ENCODE measurements at places on chromosomes 4 and X. TPM values are rescaled to one million over a fixed set of nuclear protein-coding genes. Genes with fewer than 3 reads are reported as not detected.
A peak's percentile ranks its signal among the peaks of the same experiment; 100 is the strongest.

- no peaks in the 10 kb centered on the region for H3K27me3 ChIP-seq
- no peak overlapping the region for H3K27ac ChIP-seq
- no peaks in the 10 kb centered on the region for H3K4me1 ChIP-seq
- H3K4me3 ChIP-seq = no peak overlapping the region
- no peak for DNase-seq
- no peaks in the 10 kb centered on the region for H3K36me3 ChIP-seq
Measured at GRCh38 chr4:92381616-92382015, 77.8 kb downstream of the GRID2 start.

GRCh38 chrX:154529206-154529612 is 13.2 kb upstream of the FAM3A start:
- H3K27ac ChIP-seq = no peak overlapping the region
- peaks cover 14% of the 10 kb centered on the region for H3K4me1 ChIP-seq
- no peaks in the 10 kb centered on the region for H3K27me3 ChIP-seq
- no peak for DNase-seq
- H3K4me3 ChIP-seq = no peak overlapping the region

DNA sequence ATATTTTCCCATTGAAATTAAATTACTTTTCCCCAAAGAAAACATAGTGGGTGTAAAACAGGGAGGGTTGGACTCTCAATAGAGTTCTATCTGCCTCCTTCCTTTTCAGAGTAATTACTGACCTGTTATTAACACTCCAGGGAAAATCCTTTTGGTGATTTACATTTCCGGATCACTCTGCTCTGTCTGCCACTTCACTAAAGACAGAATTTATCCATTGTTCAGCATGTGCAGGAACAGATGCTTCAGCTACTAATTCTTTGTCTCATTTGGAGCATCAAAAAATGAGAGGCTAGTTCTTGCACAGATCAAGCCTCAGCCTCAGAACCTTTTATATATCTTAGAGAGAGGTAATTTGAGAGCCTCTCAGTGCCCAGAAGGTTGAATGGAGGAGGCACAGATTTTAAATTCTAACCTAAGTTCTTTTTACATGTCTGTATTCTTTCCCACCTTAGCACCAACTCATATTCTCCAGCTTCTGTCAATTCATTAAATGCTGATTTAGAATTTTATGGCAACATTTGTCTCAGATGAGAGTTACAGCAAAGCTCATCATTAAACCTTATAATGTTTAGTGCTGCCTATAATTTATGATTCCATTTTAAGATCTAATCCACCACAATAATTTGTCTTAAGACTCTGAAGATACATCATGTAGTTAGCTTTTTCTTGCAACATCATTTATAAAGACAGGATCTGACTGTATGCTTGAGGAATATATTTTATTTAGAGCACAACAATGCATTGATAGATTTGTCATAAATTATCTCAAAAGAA is 1494.4 kb downstream of the STIM2 start:
- no peaks in the 10 kb centered on the region for H3K4me1 ChIP-seq
- no peak overlapping the region for H3K4me3 ChIP-seq
- no peaks in the 10 kb centered on the region for H3K36me3 ChIP-seq
- no peak overlapping the region for H3K27ac ChIP-seq

DNA sequence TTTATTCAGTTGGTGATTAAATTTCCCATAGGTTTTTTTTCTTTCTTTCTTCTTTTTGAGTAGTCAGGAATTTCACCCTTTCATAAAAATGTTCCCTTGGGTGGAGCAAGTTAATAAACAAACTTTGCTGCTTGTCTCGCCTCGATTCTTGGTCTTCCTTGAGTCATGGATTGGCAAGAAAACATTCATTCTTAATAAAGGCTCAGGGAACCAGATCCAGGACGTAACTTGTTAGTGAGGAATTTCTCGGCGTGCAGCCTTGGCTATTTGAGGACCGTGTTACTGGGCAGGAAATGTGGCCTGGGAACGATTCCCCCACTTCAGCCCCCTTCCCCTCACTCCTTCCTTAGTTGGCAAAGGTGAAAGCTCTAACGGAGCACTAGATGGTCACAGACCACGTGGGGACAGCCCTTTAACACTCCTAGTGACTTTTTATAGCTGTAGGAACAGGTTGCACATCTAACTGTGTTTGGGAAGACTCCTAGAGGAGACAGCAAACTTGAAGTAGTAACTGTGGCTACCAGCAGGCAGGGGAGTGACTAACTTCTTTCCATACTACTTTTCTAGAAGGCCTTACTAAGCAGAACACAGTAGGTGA is 106.8 kb downstream of the UCHL1 start:
- H3K27me3 ChIP-seq = no peaks in the 10 kb centered on the region
- H3K27ac ChIP-seq = peak overlapping the region; percentile 88
- H3K36me3 ChIP-seq = no peaks in the 10 kb centered on the region

CLDN24 gene
- total RNA-seq = not detected

DNA sequence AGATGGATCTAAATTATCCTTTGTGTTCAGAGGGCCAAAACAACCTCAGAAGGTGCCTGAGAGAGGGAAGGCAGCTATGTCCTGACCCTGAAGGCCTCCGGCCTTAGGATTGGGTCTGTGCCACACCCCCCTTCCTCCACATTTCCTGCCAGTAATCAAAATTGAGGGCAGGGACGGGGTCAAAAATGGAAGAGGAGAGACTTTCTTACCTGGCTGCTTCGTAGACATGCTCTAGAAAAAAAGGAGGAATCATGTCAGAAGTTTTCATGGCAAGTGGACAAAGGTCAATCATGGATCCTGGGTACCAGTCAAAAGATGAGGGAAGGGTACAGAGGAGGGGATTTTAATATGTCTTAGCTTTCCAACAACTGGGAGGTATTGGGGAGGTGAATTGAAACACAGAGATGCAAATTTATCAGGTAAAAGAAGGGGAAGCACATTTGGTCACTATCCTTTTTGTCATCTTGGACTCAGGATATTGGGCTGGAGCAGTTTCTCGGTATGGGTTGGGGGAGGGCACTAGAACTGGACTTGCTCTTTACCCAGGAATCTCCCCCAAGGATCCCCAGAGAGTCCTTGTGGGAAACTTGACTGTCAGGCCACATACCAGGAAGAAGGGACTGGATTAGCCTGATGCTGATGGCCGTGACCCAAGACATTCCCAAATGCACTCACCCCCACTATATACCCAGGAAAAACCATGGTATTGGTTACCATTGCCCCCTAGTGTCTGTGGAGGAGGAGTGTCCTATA is 17.1 kb downstream of the VSIG4 start:
- H3K36me3 ChIP-seq = no peaks in the 10 kb centered on the region
- no peak overlapping the region for H3K27ac ChIP-seq
- no peak overlapping the region for H3K4me3 ChIP-seq
- no peaks in the 10 kb centered on the region for H3K4me1 ChIP-seq
- no peaks in the 10 kb centered on the region for H3K27me3 ChIP-seq

HPGDS gene
- 3.1 TPM for total RNA-seq

DNA sequence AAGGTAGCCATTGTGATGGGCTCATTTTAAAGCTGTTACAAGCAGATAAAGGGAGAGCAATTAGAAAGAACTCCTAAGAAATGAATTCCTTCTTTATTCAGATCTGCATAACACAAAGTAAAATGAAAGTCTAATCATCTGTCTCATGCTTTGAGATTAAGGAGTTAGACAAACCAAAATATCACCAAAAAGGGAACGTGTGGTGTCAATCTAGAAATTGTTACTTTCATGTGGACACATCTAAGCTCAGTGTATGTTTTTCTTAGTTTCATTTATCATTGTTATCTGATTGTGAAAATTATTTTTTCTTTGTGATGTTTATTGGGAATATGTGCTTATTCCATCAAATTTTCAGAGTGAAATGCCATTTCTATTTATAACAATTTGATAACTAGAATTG is 80.3 kb downstream of the BANK1 start:
- DNase-seq = no peak
- no peaks in the 10 kb centered on the region for H3K36me3 ChIP-seq
- H3K4me3 ChIP-seq = no peak overlapping the region
- H3K4me1 ChIP-seq = no peaks in the 10 kb centered on the region
- H3K27ac ChIP-seq = no peak overlapping the region
- H3K27me3 ChIP-seq = no peaks in the 10 kb centered on the region

- no peaks in the 10 kb centered on the region for H3K36me3 ChIP-seq
- no peaks in the 10 kb centered on the region for H3K27me3 ChIP-seq
- H3K4me1 ChIP-seq = no peaks in the 10 kb centered on the region
- H3K4me3 ChIP-seq = no peak overlapping the region
- DNase-seq = no peak
- H3K27ac ChIP-seq = no peak overlapping the region
Measured at GRCh38 chr4:84530871-84531270, 31.8 kb upstream of the NKX6-1 start.

DNA sequence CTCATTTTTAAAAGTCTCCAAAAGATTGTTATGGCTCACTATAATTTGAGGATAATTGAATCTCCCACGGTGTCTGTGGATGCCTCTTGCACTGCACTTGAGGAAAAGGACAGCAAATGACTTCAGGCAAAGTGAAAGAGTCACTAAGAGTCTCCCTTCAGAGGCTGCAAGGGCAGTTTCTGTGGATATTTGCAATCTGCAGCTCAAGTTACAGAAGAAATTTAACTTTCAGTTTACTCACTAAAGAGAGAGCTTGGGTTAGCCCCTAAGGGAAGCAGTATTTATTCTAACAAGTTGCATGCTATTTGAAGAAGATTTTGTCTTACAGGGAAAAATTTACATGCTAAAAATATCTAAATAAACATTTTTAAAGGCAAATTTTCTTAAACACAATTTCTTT is 912.0 kb upstream of the TENM3 start:
- H3K4me1 ChIP-seq = no peaks in the 10 kb centered on the region
- no peak overlapping the region for H3K27ac ChIP-seq
- no peak for DNase-seq
- H3K4me3 ChIP-seq = no peak overlapping the region

DNA sequence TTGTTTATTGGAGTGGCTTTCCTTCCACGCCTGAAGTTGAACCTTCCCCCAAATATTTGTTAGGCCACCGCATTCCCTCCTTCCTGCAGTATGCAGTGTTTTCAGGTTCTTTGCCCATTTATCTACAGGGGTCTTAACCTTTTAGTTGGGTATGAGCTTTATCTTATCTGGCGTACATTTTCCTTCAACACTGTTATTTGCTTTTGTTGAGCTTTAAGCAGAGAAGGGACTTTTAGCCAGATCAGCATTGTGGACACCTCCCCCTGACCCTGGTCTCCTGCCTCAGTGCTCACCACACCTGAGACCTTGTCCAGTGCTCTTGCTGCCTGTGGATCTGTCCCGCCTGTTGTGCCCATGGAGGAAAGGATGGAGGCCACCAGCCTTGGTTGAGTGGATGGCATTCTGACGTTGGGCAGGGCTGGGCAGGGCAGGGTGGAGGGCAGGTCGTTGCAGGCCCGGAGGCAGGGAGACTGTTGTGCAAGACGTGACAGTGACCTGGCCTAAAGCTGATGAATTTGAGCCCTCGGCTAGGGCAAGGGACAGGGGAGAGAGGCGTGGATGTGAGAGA is 998 bp upstream of the DUSP9 start:
- peaks cover 44% of the 10 kb centered on the region for H3K4me1 ChIP-seq
- H3K36me3 ChIP-seq = no peaks in the 10 kb centered on the region
- no peak overlapping the region for H3K27ac ChIP-seq
- no peak for DNase-seq
- no peak overlapping the region for H3K4me3 ChIP-seq

DNA sequence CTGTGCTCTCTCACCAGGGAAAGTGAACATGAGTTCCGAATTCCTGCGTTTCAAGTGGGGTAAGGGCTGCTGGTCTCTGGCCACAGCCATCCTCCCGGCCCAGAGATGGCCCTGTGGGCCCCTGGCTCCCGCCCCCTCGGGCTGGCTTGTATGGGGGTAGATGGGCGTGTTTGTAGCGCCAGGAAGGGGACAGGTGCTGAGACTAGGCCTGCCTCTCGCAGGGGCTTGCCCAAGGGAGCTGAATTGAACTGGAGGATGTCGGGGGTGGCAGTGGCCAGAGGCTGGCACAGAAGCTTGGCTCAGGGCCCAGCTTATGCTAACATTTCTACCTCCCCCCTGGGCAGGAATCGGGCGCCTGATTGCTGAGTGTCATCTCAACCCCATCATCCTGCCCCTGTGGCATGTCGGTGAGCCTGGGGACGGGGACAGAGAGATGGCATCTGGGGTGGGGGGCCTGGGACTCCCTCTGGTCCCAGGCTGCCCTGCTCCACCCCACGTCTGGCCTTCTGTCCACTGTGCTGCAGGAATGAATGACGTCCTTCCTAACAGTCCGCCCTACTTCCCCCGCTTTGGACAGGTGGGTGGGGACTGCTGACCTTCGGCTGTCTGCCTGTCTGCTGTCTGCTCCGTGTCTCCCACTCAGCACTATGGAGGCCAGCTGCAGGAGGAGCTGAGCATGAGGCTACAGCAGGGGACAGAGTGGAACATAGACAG is 8.5 kb downstream of the TAFAZZIN start:
- peaks cover 24% of the 10 kb centered on the region for H3K36me3 ChIP-seq
- no peaks in the 10 kb centered on the region for H3K27me3 ChIP-seq
- H3K4me1 ChIP-seq = peaks cover 8% of the 10 kb centered on the region
- no peak overlapping the region for H3K4me3 ChIP-seq

CITED1 gene
- 0.45 TPM for total RNA-seq

DNA sequence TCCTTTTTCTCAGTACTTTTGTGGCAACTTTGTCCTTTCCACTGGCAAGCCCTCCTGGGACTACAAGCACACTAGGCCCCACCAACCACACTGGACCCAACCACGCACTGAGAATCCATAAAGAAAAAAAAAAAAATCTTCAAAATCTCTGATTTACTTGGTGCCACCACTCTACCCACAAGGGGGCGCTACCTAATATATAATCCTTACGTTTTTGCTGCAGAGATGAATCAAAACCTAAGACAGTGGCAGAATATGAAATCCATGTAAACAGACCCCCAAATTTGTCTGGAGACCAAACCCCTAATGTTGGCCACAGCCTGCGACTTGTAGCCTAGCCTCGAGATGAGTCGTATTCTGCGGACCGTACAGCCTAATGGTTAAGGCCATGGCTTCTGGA is 63.5 kb upstream of the ARHGAP36 start:
- no peaks in the 10 kb centered on the region for H3K36me3 ChIP-seq
- no peak for DNase-seq
- H3K4me3 ChIP-seq = no peak overlapping the region
- no peaks in the 10 kb centered on the region for H3K4me1 ChIP-seq
- no peaks in the 10 kb centered on the region for H3K27me3 ChIP-seq

NLGN3 gene
- total RNA-seq = 2.8 TPM

TMEM47 gene
- total RNA-seq = 124 TPM

DMRTC1B gene
- total RNA-seq = not detected

CXCL10 gene
- total RNA-seq = not detected

DNA sequence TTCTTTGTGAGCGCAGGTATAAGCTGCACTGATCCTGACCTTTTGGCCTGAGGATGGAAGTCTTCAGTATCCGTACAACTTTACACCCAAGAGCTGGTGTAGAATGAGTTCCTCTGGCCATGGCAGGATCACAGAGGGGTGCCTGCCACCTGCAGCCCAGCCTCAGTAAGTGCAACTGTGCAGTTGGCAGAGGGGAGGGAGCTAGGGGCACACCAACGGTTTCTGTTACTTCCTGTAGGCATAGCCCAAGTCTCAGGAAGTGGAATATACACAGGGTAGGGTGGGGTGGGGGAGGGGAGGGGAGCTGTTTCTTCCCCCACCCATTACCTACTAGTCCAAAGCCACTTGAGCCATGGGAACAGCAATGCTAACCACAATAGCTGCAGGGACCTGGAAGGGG is 85.4 kb upstream of the GBA3 start:
- no peak for DNase-seq
- no peak overlapping the region for H3K4me3 ChIP-seq
- H3K4me1 ChIP-seq = no peaks in the 10 kb centered on the region
- H3K27ac ChIP-seq = no peak overlapping the region
- no peaks in the 10 kb centered on the region for H3K36me3 ChIP-seq
